ENCODE measurements at places on chromosomes 16 and 17.

- no peak for DNase-seq
Measured at GRCh38 chr17:79214940-79215604, 140.4 kb downstream of the ENGASE start.

GRCh38 chr16:3968551-3968950 lies 88.0 kb upstream of the CREBBP start:
- no peak for DNase-seq

DNA sequence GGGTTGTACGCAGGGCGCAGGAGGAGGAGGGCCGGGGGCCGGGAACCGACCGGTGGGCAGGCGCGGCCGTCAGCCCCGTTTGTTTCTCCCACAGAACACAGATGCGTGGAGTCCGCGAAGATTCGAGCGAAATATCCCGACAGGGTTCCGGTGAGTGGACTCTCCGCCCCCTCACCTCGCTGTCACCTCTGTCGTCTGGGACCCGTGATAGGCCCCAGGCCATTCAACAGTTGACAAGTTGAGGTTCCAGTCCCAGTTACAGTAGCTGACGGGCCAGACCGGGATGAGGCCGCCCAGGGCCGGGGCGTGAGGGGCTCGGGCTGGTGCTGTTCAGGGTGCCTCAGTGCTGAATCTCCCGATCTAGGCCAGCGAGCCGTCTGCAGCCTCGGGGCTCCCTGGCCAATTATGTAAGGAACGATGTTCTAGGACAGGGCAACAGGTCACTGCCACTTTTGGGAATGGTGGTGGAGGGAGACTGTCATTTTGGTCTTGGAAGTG lies 628 bp downstream of the GABARAPL2 start:
- no peak for DNase-seq

GRCh38 chr17:31788956-31789355 lies 70.1 kb downstream of the COPRS start:
- DNase-seq, result no peak

DNA sequence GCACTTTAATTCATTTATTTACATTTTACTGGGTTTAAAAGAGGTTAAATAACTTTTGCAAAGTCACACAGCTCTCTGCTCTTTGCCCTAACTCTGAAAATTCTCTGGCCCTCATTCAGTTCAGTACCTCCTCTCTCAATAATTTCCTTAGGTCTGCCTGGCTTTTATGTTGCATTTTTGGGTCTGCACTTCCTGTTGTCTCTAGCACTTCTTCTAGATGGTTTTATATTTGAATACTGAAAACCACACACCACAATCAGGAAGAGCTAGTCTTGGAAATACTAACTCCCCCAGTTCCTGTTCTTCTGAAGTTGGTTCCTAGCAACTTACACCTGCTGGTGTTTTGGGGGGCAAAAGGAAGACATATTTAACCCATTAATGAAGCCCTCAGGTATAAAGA lies 577.9 kb downstream of the HS3ST4 start:
- no peak for DNase-seq

GRCh38 chr17:63438092-63439051 lies 7.7 kb downstream of the CYB561 start:
- no peak for DNase-seq

- DNase-seq, result peak; percentile 72
Measured at GRCh38 chr17:8162233-8162996, at the start of gene VAMP2. Gene VAMP2, minus strand, starts transcription at chr17:8162948. Its CDS starts 69 bp downstream, at chr17:8162879.

- DNase-seq, result no peak
Measured at GRCh38 chr17:14919094-14919493, 346.0 kb downstream of the PMP22 start.

GRCh38 chr16:86809458-86809955 lies 231.2 kb downstream of the FOXL1 start:
- no peak for DNase-seq

DNA sequence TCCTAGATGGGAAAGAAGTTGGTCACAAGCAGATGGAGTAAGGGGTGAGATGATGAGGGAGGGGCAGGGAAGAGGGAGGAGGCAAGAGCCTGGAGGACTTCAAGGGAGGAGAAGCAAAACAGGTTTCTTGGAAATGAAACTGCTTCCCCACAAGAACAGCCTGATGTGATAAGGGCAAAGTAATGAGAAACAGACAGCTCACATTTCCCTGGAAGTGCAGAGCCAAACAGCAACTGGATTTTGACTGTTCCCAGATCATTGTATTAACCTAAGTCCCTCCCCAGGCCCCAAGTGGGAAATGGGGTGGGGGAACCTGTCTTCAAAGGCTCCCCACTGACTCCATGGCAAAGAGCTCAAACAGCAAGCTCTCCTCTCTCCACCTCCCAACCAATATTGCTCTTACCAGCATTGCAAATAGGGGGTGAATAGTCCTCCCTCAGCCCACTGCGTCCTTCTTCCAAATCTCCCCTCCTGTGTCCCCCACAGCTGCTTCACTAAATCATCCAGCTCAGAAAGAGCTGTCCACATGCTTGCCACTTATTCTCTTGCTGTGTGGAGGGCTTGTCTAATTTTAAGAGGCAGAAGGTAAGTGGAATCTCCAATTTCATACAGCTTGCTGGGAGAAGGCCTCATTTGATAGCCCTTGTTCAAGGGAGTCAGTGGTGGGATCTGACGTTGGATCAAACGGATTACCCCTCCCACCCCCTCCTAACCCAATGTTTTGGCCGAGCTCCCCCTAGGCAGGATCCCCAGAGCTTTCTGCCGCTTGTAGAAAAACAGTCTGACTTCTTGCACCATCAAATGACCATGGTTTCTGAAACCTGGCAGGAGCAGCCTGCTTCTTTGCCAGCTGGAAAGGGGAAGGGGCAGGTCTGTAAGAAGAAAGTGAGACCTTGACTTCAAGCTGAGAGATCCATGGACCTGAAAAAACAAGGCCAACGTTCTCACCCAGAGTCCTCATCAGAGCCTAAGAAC lies 56.3 kb upstream of the SMIM36 start:
- DNase-seq, result no peak

- no peak for DNase-seq
Measured at GRCh38 chr16:17313793-17314547, 156.8 kb downstream of the XYLT1 start.

GRCh38 chr17:9389111-9389527 lies 186.5 kb downstream of the STX8 start:
- no peak for DNase-seq

- no peak for DNase-seq
Measured at GRCh38 chr17:74512036-74512435, 19.2 kb downstream of the CD300LB start.

DNA sequence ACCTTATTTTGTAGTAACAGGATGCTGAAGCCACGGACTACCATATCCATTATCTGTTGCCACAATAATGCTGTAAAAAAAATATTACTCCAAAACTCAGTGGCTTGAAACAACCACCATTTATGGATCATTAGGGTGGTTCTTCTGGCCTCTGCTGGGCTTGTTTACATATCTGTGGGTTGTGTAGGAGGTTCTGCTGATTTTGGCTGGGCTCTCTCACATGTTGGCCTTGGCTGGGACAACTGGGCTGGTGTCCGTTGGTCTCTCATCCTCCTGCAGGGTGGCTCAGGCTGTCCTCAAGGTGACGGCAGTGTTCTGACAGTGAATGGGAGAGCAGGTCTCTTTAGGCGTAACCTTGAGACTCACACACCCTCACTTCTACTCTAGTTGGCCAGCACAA lies 76.0 kb downstream of the GPR139 start:
- no peak for DNase-seq

GRCh38 chr17:81621494-81622130 lies 15.3 kb downstream of the NPLOC4 start:
- no peak for DNase-seq

DNA sequence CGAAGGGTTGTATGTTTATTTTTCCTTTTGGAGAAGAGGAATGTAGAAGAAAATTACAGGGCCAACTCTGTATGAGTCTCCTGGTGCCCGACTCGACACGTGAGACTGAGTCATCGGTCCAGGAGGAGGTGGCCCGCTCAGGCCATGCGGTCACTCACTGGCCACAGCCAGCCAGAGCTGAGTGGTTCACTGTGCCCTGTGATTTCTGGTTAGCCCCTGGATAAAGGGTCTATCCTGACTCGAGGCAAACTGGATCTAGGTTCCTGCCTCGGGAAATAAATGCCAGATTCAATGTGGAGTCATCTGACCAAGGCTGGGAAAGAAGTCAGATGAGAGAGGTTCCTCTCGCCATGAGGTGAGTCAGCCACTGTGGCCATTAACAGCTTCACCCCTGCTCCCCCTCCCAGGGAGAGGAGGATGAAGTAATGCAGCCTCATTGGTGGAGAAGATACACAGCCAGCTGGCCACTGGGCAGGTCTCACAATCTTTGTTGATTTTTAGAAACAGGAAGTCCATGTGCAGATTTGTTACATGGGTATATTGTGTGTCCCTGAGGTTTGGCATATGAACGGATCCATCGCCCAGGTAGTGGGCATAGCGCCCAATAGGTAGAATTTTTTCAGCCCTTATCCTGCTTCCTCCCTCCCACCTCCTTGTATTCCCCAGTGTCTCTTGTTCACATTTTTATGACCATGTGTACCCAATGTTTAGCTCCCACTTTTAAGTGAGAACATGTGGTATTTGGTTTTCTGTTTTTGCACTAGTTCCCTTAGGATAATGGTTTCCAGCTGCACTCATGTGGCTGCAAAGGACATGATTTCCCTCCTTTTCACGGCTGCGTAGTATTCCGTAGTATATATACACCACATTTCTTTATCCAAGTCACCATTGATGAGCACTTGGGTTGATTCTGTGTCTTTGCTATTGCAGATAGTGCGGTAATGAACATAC lies 21.7 kb upstream of the USP36 start:
- no peak for DNase-seq

DNA sequence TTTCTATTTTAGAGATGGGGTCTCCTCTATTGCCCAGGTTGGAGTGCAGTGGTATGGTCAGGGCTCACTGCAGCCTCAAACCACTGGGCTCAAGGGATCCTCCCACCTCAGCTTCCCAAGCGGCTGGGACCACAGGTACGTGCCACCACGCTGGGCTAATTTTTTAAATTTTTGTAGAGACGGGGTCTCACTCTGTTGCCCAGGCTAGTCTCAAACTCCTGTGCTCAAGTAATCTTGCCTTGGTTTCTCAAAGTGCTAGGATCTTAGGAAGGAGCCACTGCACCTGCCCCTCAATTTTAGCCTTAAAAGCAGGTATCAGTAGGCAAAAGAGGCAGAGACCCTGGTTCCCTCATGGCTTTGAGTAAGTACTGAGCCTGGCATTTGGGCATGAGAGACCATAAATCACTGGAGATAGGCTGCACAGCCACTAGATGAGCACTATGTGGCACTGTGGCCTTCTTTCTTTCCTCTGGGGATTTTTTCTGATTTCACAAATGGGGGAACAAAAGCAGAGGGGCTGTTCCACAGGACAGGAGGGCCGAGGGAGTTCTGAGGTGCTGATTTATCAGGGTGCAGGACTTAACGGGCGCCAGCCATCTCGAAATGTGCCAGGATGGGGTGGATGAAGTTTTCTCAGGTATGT lies 82.2 kb downstream of the PLXDC1 start:
- no peak for DNase-seq

DNA sequence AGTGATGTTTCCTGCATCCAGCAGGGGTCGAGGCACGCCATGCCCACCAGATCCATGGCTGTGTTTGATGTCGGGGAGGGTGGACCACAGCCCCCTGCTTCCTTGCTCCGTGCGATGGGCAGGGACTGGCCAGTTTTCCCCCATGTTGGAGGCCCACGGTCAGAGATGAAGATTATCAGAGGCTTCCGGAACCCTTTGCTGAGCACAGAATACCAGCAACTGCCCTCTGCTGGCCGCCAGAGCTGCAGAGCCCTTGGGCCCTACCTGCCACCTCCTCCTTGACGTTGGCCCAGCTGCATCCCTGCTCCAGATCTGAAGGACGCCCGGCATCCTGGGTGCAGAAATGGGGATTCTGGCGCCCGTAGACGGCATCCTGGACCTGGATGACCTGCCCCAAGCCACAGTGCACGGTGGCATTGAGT lies 23.7 kb upstream of the BCO1 start:
- no peak for DNase-seq

DNA sequence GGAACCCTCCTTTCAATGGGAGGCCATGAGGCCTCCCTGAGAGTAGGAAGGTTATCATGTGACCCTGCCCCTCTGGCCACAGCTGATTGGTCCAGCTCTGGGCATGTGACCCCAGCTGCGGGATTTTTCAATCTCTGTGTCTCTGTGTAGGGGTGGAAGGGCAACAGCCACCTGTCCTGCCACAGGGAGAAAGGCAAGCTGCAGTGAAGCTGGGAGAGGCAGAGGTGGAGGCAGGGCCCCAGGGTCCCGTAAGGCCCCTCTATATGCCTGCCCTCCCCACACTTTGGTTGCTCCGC lies 10.9 kb downstream of the DNAAF8 start:
- no peak for DNase-seq

- DNase-seq, result no peak
Measured at GRCh38 chr16:79426663-79427062, 173.9 kb downstream of the MAF start.

DNA sequence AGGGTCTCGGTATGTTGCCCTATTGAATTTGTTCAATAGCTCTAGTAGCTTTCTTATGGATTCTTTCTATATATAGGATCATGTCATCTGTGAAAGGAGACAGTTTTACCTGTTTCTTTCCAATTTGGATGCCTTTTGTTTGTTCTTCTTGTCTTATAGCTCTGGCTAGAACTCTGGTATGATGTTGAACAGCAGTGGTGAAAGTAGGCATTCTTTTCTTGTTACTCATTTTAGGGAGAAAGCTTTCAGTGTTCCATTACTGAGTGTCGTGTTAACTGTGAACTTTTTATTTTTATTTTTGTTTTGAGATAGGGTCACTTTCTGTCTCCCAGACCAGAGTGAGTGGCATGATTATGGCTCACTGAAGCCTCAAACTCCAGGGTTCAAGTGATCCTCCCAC lies 21.2 kb downstream of the EFCAB5 start:
- DNase-seq, result no peak

DNA sequence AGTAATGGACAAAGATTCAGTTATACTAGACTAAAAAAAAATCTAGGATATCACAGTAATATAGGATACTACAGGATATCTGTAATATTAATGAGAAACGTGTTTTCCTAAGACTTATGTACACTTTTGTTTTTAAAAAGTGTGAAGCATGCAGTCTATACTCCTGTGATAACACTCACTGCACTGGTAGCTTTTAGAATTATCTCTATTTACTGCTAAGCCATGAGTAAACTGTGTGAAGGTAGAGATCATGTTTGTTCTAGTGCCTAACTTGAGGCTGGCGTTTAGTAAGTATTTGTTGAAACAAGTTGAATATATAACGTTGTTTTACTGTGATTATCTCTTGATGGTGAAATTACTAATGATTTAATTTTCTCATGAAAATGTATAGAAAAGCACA lies 23.9 kb downstream of the RPA1 start:
- no peak for DNase-seq

- no peak for DNase-seq
Measured at GRCh38 chr17:72254808-72255449, 134.1 kb downstream of the SOX9 start.

- no peak for DNase-seq
Measured at GRCh38 chr16:77207030-77207429, 7.8 kb downstream of the SYCE1L start.

DNA sequence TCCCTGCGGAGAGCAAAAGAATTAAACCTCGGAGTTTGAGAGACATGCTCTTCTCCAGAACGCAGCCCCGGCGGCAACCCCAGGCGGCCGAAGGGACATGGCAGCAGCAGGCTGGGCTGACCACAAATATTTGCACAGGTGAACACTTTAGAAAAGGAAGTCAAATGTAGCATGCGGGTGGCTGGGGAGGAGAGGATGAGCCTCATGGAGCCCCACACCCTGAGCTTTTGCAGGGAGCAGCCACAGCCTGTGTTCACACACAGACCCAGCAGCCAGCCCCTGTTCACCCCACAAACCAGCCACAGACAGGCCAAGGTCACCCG lies 17.8 kb downstream of the HS3ST6 start:
- no peak for DNase-seq
